NCI-H446 (cell line): ENCODE measurements at places on chromosomes 11 and 22.

GRCh38 chr11:27525824-27526516, 19.4 kb upstream of the LIN7C start:
- DNase-seq = no peak

- DNase-seq = no peak
Observed at GRCh38 chr11:81359476-81359875, 1374.2 kb downstream of the FAM181B start.

GRCh38 chr11:10459029-10459970, 4.2 kb downstream of the AMPD3 start:
- no peak for DNase-seq

DNA sequence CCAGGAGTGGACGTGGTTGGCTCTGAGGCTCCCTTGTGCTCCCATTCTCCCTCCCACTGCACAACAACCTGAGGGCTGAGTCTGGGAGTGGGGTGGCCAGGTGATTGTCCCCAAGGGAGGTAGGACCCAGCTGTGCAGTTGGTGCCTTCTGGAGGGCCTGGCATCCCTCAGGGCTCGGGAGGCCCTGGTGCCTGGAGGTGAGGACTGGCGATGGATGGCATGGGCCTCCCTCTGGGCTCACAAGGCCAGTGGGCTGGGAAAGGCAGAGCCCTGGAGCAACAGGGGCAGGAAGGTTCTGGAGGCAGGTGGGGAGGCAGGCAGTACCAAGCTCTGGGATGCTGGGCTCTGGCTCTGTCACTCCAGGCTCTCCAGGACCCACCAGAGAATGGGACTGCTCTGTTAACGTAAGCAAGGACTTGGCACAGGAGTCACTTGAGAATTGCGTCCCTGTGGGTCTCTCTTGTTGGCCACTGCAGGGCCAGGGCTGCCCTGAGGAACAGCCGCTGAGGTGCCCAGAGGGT, 114.2 kb downstream of the KCNQ1OT1 start:
- DNase-seq = no peak

GRCh38 chr11:124409906-124410305, 11.1 kb upstream of the OR8B3 start:
- DNase-seq = no peak

GRCh38 chr22:45407793-45408192, 5.6 kb downstream of the SMC1B start:
- no peak for DNase-seq

- DNase-seq = no peak
Observed at GRCh38 chr22:24523873-24524272, 28.7 kb downstream of the UPB1 start.

GRCh38 chr11:57357856-57358255, 19.7 kb downstream of the P2RX3 start:
- DNase-seq = no peak

DNA sequence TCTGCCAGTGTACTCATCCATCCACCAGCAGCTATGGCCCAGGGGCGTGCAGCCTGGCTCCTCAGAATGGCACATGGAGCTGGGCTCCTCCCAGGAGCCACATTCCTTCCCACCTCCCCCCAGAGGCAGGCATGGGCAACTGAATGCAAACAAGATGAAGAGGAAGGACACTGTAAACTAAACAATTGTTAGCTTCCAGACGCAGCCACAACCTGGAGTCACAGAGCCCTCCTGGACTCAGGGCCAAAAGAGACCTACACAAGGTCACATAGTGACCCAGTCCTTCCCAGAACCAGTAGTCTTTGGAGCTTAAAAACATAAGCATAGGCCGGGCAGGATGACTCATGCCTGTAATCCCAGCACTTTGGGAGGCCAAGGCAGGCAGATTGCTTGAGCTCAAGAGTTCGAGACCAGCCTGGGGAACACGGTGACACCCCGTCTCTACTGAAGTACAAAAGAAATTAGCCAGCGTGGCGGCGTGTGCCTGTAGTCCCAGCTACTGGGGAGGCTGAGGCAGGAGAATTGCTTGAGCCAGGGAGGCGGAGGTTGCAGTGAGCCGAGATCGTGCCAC, 30.7 kb upstream of the CLDN5 start:
- DNase-seq = no peak

DNA sequence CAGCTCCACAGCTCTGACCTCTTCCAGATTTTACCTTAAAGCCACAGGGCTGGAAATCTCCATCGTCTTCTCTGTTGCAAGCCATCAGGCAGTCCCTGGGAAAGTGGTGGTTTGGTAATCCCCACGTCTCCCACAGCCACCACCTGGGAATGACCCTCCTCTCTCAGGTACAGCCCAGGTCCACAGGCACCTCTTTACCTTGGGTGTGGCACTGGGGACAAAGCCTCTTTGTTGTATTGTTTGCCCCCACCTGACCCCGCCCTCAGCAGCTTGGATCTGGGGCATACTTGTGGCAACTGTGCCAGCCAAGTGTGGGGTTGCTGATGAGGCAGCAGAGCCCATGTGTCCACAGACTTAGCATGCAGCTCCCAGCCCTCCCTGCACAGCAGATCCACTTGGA, 77.6 kb downstream of the LRRC32 start:
- no peak for DNase-seq

DNA sequence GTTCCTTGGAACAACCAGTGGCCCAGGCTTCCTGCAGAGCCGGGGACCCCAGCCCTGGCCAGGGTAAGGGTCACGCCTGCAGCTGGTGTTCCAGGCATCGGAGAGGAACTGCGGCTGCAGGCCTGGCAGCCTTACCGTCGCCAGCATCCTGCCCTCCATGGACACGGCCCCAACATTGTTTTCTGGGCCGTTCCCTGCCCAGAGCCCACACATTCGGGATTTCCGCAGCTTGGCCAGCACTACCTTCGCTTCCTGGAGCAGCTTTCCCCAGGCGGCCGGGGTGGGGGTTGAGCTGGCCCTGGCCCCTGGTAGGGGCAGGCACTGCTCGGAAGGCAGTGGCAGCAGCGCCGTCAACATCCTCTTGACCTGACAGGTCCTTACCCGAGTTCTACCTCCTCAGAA, 17.7 kb downstream of the TXN2 start:
- no peak for DNase-seq

GRCh38 chr22:39773976-39774539, 119.5 kb downstream of the ENTHD1 start:
- no peak for DNase-seq

GRCh38 chr11:57474017-57474802, 13.9 kb downstream of the RTN4RL2 start:
- peak; percentile 5 for DNase-seq

- DNase-seq = no peak
Observed at GRCh38 chr22:41681616-41682015, 7.1 kb downstream of the SNU13 start.

GRCh38 chr22:27561286-27561904, 240.2 kb downstream of the MN1 start:
- DNase-seq = no peak

- DNase-seq = no peak
Observed at GRCh38 chr11:79232346-79232745, 208.5 kb downstream of the TENM4 start.

DNA sequence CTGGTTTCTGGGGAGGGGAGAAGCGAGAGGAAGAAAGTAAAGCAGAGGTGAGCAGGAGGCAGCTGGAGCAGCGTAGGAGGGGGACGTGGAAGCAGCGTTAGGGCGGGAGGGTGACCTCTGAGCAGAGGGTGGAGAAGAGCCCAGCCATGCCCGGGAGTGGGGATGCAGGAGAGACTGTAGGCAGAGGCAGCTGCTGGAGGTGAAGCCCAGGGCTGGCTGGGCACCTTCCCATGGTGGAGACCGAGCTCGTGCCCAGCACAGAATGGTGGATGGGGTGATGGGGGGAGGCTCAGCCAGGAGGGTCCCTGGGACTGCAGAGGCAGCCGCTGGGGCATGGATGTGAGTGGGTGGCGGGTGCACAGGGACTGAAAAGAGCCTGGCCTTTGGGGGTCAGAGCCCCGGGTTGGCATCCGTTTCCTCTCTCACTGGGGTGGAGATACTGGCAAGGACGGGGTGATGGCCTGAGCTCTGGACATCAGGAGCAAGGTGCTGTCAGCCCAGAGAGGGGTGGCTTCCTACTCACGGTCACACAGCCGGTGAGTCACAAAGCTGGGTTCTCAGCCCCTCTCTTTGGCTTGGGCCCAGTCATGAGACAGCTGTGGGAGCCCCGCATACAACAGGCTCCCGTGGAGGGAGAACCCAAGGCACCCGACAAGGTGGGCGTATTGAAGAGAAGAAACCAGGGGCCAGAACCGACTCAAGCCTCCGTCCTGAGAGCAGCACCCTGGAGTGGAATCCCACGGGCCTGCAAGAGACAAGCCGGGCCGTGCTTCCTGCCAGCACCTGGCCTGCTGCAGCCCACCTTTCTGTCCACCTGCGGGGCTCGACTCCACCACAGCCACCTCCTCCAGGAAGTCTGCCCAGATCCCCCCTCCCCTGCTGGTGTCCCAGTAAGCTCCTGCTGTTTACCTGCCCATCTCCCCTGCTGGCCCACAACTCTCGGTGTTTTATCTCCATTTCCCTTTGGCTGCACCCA, 45.8 kb upstream of the FGF3 start:
- DNase-seq = no peak

DNA sequence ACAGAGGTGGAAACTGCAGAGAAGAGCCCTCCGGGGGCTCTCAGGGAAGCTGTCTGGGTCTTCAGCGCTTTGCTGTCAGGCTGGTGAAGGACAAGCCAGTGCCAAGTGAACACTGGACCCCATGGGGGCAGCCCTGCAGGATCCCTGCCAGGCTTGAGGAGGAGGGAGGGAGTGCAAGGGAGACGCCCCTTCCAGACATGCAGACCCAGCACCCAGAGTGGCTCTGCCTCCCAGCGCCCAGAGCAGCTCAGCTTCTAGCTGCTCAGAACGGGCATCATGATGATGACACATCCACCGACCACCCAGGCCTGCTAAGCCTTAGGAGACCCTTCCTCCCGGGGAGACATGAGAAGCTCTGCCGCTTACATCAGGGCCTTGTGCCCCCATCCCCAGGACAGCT, 39.7 kb downstream of the TBX1 start:
- no peak for DNase-seq

DNA sequence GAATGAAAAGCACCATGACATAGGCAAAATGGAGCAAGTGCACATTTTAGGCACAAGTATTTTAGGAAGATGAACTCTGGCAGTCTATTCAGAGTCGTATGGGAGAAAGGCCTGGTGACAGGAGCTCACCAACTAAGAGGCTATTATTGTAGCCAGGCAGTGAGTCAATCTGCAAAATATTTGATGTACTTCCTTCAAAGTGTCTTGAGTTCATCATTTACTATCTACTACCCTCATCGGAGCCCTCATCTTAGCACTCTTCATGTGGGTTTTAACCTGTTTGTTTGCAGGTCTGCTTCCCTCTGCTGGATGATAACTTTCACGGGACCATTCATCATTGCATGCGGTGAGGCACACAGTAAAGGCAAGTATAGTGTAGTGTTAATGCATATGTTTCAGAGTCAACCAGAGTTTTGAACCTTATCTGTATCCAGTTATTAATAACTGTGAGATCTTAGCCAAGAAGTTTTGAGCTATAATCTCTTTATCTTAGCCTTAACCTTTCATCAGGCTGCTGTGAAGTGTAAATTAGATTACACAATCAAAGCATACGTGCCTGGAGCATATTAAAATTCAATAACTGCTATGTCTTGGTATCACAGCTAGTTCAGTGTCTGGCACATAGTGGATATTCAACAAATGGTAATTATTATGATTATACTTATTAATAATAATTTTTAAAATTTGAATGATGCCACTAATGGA, 70.9 kb upstream of the SC5D start:
- no peak for DNase-seq

- DNase-seq = no peak
Observed at GRCh38 chr11:123202155-123203151, 7.4 kb upstream of the CLMP start.

GRCh38 chr22:43126501-43127165, 16.1 kb downstream of the BIK start:
- no peak for DNase-seq

DNA sequence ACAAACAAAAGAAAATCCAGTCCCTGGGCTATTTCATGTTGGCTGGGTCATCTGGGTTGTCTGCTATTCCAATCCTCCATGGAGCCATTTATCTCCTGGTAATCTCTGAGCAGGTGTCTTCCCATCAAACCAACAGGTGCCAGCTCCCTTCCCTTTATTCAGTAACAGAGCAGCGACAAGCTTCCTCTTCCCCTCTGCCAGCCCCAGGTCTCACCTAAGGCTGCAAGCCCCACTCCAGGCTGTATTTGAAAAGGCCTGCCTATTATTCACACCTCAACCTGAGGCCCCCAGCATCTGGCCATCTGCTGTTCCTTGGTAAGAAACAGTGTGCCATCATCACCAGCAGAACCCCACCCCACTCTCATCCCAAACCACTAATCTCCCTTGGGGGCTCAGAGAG, 436.2 kb downstream of the BUD13 start:
- DNase-seq = no peak

DNA sequence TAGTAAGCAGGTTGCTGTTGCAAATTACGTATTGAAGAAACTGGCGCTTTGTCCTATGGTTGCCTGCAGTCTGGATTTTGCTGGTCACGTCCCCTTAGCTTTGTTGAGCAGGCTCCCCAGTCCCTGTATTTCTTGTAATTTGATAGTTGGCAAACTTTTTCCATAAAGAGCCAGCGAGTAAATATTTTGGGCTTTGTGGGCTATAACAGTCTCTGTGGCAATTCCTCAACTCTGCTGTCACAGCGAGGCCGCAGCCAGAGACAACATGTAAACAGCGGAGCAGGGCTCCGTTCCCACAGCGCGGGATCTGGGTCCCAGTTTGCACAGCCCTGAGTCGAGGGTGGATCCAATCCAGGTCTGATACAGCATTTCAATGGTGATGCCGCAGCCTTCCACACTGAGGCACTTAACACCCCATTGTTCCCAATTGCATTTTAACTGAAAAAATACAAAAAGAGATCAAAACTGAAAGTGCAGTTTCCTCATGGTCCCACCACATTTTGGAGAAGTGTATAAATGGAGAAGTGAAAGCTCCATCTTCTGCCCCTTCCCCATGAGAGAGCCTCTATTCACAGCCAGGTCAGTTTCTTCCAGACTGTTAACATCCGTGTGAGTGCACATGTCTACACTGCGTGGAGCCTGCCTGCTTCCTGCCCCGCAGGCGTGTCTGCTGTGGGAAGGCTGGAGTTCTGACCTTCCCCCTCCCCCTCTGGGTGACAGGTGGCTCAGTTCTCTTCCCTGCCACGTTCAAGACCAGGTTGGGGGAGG, 89.1 kb downstream of the RPS6KA4 start:
- DNase-seq = no peak

- no peak for DNase-seq
Observed at GRCh38 chr11:86047275-86047991, 21.5 kb downstream of the PICALM start.

DNA sequence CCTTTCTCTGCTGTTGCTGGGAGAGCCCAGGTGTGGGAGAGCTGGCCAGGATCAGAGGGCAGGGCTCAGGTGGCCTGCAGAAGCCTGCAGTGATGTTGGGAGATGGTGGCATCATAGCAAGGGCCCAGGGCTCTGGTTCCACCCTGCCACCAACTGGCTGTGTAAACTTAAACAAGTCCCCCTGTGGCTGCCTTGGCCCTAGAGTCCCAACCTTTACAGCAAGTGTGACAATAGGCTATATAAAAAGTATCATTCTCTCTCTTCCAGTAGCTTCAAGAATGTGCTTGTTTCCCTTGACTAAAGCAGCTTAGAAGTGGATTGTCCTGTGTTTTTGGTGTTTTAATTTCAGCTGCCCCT, 201.8 kb upstream of the E2F8 start:
- DNase-seq = no peak

GRCh38 chr11:25483915-25484635, 847.9 kb upstream of the ANO3 start:
- DNase-seq = no peak
